ENCODE measurements at places on chromosomes 3 and 15.

GRCh38 chr3:133509488-133509887, 64.0 kb upstream of the CDV3 start:
- DNase-seq: no peak

- no peak for DNase-seq
These were observed 33.1 kb downstream of the ZNF592 start for GRCh38 chr15:84781495-84781894.

GRCh38 chr3:6448011-6448410, 412.9 kb upstream of the GRM7 start:
- no peak for DNase-seq

GRCh38 chr3:81339040-81339845, 422.2 kb downstream of the GBE1 start:
- no peak for DNase-seq

All from amygdala (tissue), 56 donors.